ENCODE measurements at places on chromosomes 2 and 18. TPM values are rescaled to one million over a fixed set of nuclear protein-coding genes. Genes with fewer than 3 reads are reported as not detected.

- no peak for DNase-seq
Observed at GRCh38 chr2:163801486-163801885, 65.7 kb upstream of the FIGN start.

GRCh38 chr2:226813148-226813701 lies 13.6 kb upstream of the IRS1 start:
- DNase-seq, result no peak

DNA sequence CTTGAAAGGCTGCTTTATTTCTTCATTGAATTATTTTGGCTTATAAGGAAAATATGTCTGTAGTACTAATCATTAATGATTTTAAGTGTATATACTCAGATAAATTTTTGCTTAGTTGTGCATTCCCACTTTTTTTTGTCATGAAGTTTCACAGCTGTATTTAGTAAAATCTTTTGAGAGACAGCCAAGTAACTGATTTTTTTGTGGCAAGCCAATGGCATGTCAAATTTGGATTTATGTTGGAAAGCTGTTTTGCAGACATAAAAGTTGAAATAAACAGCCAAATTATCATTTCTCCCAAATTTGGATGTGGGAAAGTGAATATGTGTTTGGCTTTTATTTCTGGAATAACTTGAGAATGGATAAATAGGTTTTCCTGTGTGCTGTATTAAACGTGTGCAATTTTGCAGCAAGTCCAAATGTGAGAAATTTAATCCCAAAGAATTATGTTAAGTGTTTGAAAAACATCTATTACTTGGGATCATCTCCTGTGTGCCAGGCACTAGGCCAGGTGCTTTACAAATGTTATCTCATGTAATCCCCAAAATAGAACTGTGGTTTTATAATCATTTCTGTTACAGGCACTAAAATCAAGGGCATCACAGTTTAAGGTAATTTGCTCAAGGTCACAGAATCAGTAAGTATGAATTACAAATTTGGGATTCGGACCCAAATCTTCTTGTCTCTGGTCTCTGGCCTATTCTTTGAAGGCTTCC lies 160.4 kb downstream of the PTPRM start:
- DNase-seq, result no peak

Gene FOXD4L1
- not detected for total RNA-seq

Data from Daoy (cell line).